ENCODE measurements at places on chromosomes 3 and 15.

DNA sequence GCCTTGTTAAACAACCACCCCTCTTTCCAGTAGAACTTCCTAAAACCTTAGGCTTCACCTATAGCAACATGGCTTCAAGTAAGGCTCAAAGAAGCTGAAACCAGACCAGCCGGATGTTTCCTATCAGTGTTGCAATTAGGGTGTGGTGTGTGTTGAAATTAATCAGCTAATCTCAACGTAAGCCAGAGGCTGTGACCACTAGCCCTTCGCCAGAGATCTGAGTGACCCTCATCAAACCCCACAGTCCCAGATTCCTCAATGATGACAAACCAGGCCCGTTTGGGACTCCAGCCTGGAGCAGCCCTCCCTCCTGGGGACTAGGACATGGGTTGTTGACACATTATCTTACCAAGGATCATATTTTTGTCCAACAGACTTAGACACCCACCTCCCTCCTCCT is 27.3 kb downstream of the CYP11A1 start:
- no peak for DNase-seq

DNA sequence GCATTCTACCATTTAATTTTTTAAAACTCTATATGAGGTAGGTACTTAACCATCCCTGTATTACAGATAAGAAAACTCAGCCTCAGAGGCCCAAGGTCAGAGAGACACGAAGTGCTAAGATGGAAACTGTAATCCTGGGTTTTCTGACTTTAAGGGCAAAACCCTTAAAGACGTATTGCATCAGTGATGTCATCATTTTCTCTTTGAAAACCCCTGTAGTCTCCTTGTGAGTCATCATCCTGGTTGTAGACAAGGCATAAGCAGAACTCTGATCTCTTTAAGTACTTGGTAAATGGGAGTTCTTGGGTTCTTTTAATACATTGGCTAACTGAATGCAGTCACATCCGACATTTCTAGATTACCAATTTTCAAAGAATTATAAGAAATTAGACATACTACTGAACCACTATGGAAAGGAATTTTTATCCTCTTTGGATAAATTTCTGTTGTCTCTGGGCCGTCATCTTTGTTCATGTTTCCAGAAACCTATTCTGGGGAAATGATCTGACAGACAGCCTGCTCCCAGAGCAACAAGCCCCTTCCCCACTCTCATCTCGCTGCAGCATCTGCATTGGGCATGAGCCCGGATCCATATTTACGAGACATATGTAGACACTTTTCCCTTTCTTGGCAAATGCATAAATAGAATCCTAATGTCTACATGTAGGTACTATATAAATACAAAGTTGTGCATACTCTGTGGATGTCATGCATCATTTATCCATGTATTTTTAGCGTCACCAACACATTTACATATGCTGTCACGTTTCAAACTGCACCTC is 48.7 kb upstream of the MDFIC2 start:
- DNase-seq: no peak

GRCh38 chr3:169596126-169596525 is 67.4 kb downstream of the MECOM start:
- DNase-seq: no peak

GRCh38 chr15:68817304-68818065 is 3.2 kb downstream of the ANP32A start:
- peak; percentile 83 for DNase-seq

- DNase-seq: no peak
Observed at GRCh38 chr3:170171563-170171962, 10.0 kb downstream of the PHC3 start.

GRCh38 chr3:185658504-185658912 is 72.4 kb downstream of the SENP2 start:
- DNase-seq: no peak

- DNase-seq: no peak
Observed at GRCh38 chr3:31733234-31733667, 200.5 kb downstream of the STT3B start.

All from activated naive CD8-positive, alpha-beta T cell treated with anti-CD3 and anti-CD28 coated beads, Interleukin-2, amount 10 ng/mL, durations not matched to agents 7 days and 5 days (primary cell).